Activated T-helper 1 cell treated with anti-CD3 and anti-CD28 coated beads, Interleukin-2, amount 50 U/mL, for 16 hours (primary cell): ENCODE measurements at places on chromosomes 7 and 10.

GRCh38 chr10:96706331-96706853 is 13.9 kb downstream of the PIK3AP1 start:
- no peak for DNase-seq

DNA sequence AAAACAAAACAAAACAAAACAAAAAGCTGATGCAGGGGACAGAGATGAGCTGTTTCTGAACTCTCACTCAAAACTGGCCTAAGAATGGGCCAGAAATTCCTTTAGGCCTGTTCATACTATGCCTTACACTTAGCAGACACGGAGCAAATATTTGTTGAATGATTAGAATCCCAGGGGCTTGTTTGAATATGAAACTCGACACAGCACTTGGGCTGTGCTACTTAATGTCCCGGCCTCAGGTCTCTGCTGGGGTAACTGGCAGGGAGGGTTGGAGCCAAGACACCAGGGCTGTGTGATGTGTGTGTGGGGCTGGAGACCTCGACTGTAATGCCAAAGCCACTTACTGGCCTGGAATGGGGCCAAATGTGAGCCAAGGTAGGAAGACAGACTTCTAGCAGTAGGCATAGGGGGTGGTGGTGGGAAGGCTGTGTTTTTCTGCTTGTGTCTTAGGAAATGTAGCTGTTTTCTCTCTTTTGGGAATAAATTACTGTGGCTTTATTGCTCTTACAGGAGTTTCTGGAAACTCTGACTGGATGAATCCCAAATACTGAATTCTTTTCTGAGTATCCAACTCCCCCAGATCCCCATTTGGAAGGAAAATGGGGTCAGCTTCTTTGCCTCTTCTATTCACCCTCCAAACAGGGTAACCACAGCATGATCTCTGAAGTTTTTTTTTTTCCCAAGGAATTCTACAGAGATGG is 66.7 kb downstream of the EMX2 start:
- DNase-seq = no peak

DNA sequence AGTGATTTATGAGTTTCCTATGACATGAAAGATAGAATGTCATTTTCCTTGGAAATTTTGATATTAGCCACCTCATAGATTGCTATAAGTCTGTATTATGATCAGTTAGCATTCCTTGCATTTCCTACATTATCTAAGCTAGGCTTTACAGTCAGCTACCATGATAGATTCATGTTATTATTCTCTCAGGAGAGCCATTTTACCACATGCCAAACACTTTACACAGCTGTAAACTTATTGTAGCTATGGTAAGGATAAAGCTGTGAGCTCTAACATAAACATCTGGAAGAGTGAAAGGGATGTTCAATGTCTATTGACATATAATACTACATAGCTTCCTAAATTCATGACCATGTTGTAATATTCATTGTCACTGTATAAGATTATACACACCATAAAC is 608.0 kb downstream of the PHTF2 start:
- DNase-seq = no peak

- no peak for DNase-seq
Observed at GRCh38 chr7:88458946-88459345, 152.3 kb upstream of the STEAP4 start.

DNA sequence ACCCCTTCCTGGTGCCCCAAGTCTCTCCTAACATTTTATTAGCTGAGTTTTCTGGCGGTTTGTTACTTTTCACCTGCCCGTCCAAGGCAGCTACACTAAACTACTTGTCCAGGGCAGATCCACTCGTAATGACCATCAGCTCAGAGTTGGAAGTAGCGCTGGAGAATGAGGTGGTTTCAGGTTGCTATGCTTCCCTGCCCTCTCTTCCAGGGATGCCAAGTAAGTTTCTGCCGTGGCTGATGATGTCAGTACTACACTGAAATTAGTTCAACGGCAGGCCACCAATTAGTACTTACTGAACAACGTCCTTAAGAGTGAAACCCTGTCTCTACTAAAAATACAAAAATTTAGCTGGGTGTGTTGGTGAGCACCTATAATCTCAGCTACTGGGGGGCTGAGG is 55.2 kb downstream of the DIP2C start:
- DNase-seq = no peak

GRCh38 chr7:28481091-28481926 is 69.0 kb downstream of the CREB5 start:
- DNase-seq = no peak

GRCh38 chr7:25014756-25015155 is 34.8 kb upstream of the OSBPL3 start:
- no peak for DNase-seq

DNA sequence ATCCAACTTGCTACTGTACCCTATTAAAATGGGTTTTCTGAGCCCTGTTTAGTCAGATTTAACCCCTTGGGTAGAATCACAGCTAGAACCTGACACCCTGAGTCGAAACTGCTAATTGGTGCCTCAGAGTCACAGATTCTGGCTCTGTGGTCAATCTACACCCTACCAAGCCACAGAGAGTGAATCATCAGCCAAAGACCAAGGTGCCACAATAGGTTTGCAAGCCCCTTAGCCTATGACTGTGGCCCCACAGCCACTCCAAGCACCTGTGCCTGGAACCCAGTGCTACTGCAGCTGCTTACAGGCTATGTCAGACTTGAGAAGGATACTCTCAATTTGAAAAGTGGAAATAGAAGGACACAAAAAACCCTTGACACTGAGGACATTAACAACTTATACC is 202.8 kb upstream of the KCND2 start:
- no peak for DNase-seq

DNA sequence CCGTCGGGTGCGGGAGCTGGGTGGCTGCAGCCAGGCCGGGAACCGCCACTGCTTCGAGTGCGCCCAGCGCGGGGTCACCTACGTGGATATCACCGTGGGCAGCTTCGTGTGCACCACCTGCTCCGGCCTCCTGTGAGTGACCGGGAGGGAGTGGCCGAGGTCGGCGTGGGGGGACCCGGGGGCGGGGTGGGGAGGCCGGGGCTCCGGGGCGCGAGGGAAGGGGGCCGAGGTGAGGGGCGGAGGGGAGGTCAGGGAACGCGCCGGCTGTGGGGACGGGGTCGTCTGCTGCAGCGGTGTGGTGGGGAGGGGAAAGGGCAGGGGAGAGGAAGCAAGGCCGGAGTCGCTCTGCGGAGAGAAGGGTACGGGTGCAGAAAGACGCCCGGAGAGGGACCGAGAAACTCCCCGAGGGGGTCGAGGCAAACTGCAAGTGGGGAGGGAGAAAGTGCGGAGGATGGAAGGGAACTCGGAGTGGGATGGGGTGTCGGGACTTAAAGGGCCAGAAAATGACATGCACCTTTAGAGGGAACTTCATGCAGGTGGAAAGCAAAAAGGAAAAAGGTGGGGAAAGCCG is 518 bp downstream of the AGFG2 start:
- no peak for DNase-seq
